ENCODE measurements at places on chromosomes 2 and 18.

DNA sequence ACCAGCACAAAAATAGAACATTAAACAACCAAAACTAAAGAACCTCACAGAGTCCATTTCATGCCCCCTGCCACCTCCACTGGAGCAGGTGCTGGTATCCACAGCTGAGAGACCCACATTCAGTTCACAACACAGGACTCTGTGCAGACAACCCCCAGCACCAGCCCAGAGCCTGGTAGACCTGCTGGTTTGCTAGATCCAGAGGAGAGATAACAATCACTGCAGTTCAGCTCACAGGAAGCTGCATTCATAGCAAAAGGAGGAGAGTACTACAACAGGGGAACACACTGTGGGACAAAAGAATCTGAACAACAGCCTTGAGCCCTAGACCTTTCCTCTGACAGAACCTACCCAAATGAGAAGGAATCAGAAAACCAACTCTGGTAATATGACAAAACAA is 326.7 kb downstream of the METTL4 start:
- DNase-seq, result no peak

DNA sequence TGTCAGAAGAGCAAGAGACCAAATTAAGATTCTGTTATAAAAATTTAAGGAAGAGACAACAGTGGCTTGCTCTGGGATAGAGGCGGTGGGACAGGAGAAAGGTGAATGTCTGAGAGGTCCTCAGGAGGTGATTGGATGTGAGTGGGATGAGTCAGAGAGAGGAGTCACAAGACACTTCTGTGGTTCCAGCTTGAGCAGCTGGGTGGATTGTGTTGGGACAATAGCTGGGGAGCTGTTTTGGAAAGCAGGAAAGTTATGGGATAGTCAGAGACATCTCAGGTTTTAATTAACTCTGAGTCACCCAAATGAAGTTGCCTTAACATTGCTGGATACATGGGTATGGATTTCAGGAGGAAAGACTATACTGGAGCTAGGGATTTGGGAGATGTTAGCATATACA is 218.0 kb upstream of the TRIB2 start:
- DNase-seq, result no peak

- DNase-seq, result no peak
Measured at GRCh38 chr2:155190342-155190741, 491.8 kb downstream of the KCNJ3 start.

DNA sequence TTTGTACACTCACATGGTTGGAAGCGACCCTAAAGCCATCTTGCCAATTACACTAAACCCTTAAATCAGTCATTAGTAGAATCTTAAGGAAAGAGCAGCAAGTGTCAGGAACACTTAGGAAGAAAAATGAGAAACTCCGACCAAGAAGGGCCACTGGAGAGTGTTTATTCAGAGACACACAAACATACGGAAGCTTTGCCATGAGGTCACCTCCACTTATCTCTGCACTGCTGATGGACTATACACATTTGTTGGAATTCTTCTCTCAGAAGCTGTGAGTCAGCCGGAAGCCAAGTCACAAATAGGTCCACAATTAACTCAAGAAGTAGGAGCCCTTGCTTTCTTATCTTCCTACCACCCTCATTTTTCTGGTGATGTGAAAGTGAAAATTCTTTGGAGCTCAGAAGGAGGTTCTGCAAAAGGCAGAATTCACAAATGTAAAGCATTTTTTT is 21.6 kb downstream of the BMP10 start:
- DNase-seq, result no peak

DNA sequence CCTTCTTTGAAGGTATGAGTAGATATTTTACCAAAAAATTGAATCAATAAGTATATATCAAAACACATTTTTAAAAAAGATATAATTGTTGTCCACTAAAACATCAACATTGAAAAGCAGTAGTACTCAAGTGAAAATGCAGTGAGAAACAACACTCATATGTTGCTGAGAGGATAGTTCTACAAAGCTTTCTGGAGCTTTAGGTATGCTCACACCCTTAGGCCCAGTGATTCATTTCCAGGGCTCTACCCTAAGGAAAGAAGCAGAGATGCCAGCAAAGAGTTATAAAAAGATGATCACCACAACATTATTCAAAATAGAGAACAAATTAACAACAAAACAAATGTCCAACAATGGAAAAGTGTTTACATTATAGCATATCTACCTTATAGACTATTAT is 197.3 kb upstream of the CCDC150 start:
- DNase-seq, result no peak

DNA sequence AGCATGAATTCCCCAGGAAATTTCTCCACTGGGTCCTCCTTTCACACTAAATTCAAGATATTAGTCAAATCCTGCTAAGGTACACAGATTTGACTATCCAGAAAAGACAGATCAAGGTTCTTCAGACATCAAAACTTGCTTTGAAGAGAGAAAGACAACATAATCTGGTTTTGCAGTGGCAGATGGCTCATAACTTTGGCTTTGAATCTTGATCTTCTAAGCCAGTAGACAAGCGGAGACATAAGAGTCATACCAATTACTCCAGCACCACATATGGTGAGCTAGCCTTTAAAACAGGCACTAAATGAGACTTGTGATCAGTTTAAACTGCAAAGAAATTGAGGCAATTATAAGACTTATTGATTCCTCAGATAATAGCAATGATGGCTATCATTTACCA is 29.3 kb downstream of the PDE11A start:
- DNase-seq, result no peak

- DNase-seq, result no peak
Measured at GRCh38 chr18:11074889-11075288, 74.5 kb downstream of the PIEZO2 start.

DNA sequence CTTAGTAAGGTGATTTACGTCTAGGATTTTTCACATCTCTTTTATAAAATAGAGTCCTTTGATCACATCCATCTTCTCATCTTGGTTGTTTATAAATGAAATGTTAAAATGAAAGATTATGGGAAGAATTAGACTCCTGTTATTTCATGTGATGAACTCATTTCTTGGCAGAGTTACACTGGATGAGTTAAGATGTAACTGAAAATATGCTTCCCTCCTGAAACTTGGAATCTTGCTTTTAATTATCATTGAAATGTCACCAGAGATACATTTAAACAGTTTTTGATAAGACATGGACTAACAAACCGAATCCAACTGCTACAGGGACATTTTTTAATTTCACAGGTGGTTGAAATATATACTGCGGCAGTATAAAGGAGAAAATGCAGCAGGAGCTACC is 274.0 kb downstream of the DLGAP1 start:
- no peak for DNase-seq

- no peak for DNase-seq
Measured at GRCh38 chr2:215161301-215161829, 22.9 kb upstream of the ABCA12 start.

DNA sequence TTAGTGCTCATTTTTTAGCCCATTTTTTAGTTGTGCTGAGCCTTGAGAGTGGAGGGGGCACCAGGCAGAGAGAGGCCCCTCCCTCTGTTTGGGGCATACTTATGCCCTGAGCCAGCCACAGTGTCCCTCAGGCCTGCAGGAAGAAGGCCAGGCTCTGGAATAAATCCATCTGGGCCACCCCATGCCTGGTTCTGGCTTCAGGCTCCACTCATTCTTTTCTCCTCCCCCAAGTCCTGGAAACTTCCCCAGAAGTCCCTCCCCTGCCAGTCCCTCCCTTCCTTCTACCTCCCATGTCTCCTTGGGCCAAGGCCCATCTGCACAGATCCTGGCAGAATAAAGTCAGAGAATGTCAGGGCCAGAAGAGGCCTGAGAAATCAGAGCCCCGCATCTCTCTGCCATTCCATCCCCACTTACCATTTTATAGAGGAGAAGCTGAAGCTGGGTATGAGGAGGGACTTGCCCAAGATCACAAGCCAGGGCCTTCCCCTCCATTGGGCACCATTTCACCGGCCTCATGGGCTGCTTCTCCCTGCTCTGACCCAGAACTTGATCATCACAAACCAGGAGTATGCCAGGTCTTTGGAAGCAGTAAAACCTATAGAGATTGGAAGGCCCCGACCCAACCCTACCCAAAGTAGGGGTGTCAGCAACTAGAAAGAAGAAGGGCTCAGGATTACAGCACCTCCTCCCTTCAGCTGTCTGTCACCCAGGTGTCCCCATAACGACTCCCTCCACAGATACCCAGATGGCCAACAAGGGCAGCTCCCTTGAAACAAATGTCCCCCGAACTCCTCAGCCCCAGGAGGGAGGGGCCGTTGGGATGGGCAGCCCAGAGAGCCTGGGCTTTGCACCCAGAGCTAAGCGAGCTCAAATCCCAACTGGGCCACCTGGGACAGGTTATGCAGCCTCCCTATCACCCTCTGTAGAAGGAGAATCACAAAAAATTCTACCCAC is 108.4 kb downstream of the POLR1A start:
- DNase-seq, result no peak

DNA sequence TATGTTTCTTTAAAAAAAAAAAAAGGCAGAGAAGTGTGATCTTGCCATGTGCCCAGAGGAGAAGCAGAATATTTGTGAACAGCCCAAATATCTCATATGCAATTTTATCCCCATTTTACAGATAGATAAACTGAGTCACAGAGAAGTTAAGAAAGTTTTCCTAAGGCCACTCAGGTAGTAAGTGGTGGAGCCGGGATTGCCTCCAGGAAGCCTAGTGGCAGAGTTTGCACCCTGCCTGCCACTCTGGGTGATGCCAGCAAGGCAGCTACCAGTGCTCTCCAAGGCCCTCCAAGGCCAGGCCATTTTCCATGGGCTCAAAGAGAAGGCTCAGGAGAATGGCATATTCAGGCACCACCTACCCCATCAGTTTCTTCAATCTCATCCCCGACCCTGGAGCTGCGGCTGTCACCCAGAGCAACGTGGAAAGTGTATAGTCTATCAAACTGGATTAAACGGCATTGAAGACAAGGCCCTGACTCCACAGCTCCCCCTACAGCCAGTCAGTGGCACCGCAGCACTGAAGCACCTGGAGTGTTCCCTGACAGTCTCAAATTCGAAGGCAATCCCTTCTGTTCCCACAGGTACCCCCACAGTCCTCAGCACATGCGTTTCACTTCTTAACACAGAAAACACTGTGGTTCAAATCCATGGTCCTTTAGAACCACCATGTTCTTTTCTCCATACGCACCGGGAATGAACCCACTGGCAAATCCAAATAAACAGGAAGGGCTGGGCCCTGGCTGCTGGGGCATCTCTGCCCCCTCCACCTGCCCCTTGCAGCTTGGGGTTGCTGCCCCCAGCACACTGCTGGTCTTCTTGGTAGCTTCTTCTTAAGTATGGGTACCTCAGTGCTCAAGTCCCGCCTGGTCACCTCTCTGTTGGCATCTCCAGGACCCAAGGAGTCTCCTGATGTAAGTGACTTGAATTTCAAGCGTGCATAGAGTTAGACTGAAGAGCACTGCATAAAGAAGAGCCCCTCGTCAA is 175.3 kb downstream of the INHBB start:
- no peak for DNase-seq

DNA sequence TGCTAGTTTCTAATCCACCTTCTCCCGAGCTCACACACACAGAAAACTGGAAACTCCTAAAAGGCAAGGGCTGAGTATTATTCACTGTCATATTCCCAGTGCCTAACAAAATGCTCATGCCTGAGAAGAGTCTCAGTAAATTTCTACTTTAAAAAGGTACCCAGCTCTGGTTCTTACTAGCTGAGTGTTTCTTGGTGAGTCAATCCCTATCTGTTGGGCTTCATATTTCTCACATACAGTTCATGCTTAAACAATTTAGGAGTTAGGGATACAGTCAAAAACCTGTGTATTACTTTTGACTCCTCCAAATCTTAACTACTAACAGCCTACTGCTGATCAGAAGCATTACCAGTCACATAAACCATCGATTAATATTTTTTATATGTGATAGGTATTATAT is 204.9 kb downstream of the EN1 start:
- DNase-seq, result no peak

- DNase-seq, result no peak
Measured at GRCh38 chr2:62654423-62654791, 51.1 kb upstream of the EHBP1 start.
